ENCODE measurements at places on chromosomes 7 and 10.

DNA sequence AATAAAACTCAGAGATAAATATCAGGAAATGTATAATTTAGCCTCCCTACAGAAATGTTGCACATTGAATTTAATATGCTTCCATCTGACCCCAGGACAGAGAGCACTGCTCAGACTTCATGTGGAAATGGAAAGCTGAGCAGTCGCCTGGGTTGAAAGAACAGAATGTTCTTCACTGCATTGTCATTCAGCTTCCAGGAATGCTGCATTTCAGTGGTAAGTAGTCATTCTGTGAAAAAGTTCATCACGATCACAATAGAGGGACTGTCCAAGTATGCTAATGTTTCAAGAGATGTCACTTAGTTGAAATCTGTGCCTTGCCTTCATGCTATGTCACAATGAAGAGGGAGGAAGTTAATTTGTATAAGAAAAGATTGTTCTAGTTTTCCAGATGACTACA lies 147.3 kb downstream of the NRCAM start:
- no peak for DNase-seq

GRCh38 chr7:47803025-47803424 lies 145.2 kb downstream of the PKD1L1 start:
- no peak for DNase-seq

GRCh38 chr10:93799155-93799708 lies 41.5 kb downstream of the LGI1 start:
- DNase-seq = peak; percentile 17

- DNase-seq = no peak
Measured at GRCh38 chr10:74956555-74957111, 130.2 kb downstream of the KAT6B start.

DNA sequence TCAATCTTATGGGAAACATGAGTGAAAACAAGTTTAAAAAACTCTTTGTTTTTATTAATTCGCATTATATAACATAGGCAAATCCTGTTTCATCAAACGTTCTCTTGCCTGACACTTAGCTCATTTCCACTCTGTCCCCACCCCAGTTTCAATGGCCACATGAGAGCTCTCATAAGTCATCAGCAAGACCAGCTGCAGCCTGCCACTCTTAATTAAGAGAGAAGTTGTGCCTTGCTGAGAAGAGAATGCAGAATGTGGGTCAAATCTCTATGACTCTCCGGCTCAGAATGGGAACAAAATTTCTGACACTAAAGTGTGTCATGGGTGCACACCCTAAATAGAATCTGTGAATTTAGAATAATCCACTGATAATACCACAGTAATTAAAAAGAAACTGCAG lies 39.6 kb downstream of the ASAH2 start:
- no peak for DNase-seq

- DNase-seq = no peak
Measured at GRCh38 chr7:70612811-70613210, 519.1 kb upstream of the GALNT17 start.

DNA sequence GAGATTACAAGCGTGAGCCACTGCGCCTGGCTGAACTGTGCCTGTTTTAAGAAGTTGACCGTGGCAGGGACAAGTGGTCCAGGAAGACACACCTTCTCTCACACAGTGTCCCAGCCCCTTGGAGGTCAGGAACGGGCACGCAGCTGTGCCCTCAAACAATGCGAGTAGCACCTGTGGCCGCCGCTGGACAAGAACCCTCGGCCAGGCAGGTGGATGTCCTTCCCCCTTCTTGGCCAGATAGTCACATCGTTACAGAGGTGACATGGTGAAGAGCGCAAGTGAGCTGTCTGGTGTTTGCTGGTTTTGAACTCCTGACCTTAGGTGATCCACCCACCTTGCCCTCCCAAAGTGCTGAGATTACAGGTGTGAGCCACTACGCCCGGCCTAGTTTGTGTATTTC lies 8.8 kb downstream of the ZFAND2A start:
- DNase-seq = no peak

- DNase-seq = no peak
Measured at GRCh38 chr10:97719602-97720001, 6.1 kb downstream of the MARVELD1 start.

DNA sequence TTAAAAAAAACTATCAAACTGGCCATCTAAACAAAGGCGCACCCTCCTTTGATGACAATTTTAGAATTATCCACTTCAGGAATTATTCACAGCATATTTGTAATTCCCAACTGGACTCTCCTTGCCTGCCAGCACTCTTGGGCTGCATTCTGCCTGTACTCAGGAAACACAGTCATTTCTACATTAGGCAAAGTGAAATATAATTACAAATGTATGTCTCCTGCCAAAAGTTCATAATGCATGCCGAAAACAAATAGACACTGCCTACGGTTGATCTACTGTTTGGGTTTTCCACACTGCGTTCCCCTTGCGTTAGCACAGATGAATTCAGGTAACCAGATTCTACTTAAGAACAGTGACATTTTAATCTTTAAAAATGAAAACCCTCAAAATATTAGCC lies 1.9 kb downstream of the HGF start:
- DNase-seq = peak; percentile 41

- DNase-seq = no peak
Measured at GRCh38 chr10:35208949-35209613, 82.4 kb downstream of the CREM start.

DNA sequence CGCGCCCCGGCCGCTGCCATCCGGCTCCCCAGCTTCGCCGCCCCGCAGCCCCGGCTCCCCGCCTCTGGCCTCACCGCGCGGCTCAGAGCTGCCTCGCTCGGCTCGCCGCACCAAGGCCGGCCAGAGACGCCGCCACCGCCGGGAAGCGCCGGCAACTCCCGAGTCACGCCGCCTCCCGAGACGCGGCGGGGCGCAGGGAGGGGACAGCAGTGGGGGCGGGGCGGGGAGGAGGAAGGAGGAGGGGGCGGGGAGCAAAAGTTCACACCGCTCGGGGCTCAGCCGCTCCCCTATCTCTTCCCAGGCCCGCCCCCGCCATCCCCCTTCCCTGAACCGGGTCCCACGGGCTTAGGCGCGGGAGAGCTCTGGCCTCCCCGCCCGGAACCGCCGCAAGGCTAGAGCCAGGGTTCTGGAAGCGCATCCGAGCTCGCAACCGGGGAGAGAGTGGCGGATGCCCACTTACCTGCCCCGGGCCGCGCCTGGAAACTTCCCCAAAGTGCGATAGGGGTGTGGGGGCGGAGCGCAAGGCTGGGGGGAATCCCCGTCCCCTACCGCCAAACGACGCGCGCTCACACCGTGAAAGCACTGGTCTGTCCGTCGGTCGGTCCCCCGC lies 1.0 kb downstream of the CHST15 start:
- no peak for DNase-seq

GRCh38 chr10:47067949-47068940 lies 157.0 kb downstream of the PTPN20 start:
- no peak for DNase-seq

GRCh38 chr7:22663357-22663718 lies 63.7 kb upstream of the IL6 start:
- DNase-seq = peak; percentile 76

DNA sequence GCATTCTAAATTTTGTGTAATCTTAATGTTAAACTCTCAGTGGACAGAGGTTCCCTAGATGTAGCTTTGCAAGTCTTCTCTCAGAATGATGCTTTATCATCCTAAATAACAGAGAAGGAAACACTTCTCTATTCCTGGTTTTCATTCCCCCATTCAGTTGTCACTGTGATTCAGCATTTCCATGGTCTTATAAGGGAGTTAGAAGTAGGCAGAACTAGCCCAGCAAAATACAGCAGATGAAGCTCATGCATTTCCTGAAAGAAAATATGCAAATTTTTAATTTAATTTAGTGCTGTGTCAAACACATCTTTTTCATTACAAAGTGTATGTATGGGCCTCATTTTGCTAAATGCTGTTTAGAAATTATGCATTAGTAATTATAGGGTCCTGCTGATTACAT lies 70.1 kb downstream of the ITPRID1 start:
- no peak for DNase-seq

- no peak for DNase-seq
Measured at GRCh38 chr7:139876622-139877283, 47.7 kb downstream of the TBXAS1 start.

GRCh38 chr7:69780379-69780778 lies 182.1 kb downstream of the AUTS2 start:
- peak; percentile 45 for DNase-seq

DNA sequence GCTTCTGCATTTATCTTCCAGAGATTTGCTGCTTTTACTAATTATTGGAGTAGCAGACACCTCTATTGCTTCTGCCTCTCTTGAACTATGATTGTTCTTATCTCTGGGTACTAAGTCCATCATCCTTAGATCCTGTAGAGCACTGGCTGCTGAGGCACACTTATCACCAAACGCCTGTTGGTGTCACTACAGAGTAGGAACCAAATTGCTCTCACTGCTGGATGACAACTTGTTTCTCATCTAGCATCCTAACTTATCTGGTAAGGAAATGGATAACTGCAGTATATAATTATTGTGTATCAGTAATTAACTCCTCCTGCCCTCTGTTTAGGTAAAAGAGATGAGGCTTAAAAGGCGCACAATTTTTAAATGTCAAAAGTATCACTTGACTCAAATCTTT lies 1059.4 kb downstream of the NRG3 start:
- DNase-seq = no peak

DNA sequence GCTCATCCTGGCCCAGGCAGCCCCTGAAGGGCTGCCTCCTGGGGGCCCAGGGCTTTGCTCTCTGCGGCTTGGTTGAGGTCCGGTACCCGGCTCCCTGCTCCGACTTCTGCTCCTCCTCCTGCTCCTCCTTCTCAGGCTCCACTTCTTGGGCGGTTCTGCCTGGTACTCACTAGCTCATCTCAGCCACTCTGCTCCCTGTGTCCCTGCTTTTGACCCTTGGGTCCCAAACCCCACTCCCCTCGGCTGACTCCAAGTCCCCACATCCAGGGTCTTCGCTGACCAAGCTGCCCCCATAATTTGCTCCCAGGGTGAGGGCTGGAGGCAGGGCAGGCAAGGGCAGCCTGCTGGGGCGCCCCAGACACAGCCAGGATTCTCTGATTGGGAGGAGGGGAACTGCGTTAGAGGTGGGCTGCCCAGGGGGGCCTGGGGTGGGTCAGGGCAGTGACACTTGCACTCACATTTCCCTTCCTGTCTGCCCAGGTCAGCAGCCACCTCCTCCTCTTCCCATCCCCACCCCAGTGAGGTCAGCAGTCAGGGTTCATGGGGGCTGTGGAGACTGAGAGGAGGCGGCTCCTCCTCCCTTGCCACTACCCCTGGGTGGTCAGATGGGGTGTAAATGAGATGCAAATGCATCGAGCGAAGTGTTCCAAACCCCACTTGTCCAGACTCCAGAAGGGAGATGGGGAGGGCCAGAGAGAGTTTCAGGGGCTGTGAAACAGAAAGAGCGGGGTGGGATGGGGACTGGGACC lies 2.2 kb downstream of the SMARCD3 start:
- DNase-seq = no peak

Data from fibroblast of skin of right quadriceps (primary cell).